Naive thymus-derived CD4-positive, alpha-beta T cell (primary cell): ENCODE measurements at places on chromosomes 5 and 9.

DNA sequence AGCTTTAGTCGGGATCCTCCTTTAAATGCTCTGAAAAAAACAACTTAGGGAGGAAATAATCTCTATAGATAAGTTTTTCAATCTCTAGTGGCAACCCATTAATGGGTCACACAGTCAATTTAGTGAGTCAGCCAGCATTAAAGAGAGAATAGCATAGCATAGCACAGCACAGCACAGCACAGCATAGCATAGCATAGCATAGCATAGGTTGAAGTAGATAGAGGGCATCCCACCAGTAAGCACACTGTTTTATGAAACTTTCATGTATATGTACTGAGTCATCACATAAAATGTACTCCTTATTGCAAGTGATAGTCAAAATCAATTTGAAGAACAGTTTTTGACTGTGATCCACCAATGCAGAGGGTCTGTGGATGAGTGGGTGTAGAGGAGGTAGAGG lies 522.9 kb downstream of the CCDC171 start:
- no peak for DNase-seq

DNA sequence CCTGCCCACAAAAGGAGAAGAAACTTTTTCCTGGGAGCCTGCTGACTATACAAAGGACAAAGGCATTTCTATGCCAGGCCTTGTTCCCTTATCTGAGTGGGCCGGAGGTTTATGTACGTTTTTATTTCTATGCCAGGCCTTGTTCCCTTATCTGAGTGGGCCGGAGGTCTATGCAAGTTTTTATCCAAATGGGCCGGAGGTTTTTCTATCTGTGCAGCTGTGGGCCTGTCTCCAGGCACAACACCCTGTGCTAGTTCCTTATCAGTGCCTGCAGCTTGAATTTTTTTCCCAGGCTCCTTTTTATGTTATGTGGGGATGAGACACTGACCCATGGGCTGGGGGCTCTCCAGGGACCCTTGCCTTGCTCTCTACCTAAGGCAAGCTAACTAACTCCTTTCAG lies 5.5 kb downstream of the SLC25A2 start:
- no peak for DNase-seq

DNA sequence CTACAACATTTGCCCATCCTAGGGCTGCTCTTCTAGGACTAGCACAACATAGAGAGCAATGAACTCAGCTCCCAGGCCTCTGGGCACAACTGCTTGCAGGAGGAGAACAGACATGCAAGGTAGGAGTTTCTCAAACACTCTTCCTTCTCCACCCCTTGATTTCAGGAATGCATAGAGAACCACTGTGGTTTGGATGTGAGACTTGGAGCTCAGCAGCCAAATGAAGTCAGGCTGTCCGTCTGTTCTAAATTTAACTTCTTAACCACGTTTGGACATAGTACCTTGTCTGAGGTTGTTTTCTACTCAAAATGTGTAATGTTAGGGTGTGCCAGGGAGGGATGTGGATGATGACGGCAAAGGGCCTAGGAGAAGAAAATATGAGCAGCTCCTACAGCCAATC lies 515.1 kb upstream of the TNC start:
- DNase-seq, result no peak

GRCh38 chr9:91144769-91145168 lies 216.9 kb downstream of the AUH start:
- DNase-seq, result no peak

GRCh38 chr5:111685969-111686368 lies 71.0 kb downstream of the NREP start:
- DNase-seq, result no peak

DNA sequence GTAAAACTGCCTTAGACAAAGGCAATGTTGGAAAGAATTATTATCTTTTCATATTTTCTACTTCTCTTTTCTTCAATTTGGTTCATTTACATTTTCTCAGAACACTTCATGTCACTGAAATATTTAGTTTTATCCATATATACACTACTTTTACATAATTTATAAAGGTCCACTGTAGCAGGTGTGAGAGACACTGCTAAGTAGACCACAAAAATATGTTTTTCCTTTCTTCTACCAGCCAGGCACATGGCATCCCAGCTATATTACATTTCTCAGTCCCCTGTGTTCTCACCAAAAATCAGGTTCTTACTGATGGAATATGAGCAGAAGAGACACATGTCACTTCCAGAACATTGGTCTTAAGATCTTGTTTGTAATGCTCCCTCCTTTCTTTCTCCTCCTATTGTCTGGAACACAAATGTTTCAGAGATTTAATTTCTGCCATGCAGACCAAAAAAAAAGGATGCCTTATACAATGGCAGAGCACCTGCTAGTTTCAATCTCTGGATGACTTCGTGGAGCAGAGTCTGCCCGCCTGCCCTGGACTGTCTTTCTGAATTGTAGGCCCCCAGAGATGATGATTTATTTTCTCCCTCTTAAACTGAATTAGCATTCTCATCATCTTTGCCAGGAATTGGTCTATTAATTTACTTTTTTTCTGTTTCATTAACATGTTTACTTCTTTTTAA lies 125.4 kb upstream of the ACOT12 start:
- no peak for DNase-seq

GRCh38 chr9:127133739-127134167 lies 11.3 kb upstream of the ANGPTL2 start:
- no peak for DNase-seq

GRCh38 chr9:6844267-6844666 lies 86.5 kb downstream of the KDM4C start:
- DNase-seq, result no peak

- no peak for DNase-seq
These were observed 29.7 kb upstream of the FAM169A start for GRCh38 chr5:74895906-74896305.

- no peak for DNase-seq
These were observed 987 bp downstream of the RAB24 start for GRCh38 chr5:177302354-177303110.

DNA sequence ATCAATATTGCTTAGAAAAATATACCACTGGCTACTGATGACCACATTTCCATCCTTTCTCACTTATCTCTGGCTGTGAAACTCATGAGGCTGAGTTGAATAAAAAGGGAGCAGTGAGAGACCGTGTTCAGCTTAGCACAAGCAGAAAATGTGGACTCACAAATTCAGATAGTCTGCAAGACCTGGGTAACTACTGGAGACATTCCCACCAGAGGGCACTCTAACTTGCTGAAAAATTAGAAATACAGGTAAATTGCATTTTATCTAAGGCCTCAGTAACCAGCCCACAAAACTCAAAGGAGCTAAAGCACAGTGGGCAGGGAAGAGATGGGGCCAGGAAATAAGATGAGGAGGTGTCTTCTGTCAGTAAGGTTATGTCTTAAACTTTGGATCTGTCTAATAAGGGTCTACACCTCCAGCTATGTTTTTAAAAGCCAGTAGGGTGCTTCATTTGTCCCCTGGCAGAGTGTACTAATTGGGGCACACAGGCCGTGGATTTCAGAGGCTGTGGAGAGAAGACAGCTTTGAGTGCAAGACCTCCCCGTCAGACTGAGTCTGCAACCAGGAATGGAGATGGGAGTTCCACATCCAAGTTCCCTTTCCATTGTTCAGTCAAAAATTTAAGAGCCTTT lies 8.7 kb upstream of the NDUFB6 start:
- DNase-seq, result peak; percentile 36

DNA sequence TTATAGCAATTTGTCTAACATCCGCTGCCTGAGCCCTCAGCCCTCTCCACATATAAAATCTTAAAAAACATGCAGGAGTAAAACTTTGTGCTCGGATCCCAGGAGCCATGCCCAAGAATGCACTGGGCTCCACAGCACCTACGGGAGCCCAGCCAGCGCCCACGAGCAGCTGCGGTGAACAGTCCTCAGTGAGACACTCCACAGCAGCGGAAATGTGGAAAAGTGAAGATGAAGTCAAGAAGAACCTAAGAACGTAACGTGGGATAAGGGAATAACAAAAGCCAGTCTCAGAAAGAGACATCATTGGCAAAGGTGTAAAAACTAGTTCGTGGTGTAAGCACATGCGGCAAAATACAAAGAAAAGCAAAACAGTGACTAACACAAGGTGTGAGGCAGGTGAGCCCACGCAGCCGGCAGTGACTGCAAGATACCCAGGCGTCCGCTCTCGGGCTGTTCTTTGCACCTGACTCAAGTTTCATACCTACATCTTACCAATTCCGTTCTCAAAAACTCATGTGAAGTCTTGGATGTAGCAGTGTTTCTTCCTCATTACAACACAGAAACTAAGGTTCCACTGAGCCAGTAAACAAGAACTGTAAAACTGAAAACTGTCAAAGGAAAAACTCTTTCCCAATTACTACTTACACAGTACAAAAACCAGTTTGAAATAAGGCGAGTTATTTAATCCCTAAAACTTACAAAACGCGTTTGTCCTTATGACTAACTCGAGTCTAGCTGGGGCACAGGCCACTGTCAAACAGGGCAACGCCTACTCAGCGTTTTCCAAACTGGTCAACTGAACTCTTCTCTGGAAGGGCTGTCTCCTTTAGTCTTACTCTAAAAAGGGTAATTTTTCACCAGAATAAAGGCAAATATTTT lies 1.7 kb downstream of the CAMSAP1 start:
- peak; percentile 36 for DNase-seq

- DNase-seq, result no peak
These were observed 451.8 kb downstream of the RAB3C start for GRCh38 chr5:59034498-59035186.

DNA sequence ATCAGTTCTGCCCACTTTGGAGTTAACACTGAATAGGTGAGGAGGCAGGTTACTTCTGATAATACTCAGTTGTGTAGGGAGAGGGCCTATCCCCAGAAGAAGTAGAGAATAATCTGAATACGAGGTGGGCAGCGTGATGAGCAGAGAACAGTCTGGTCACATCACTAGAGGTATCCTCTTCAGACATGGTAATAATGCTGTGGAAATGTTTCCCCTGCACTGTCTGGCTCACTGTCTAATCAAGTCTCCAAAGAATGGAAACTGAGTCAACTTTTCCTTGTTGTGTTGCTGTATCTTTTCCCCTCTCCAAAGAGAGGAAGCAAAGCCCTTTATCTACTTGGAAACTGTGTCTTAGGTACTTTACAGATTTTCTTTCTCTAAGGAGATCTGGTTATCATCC lies 110.9 kb upstream of the ANKRD55 start:
- DNase-seq, result no peak

GRCh38 chr5:6905883-6906282 lies 192.7 kb downstream of the TENT4A start:
- no peak for DNase-seq

DNA sequence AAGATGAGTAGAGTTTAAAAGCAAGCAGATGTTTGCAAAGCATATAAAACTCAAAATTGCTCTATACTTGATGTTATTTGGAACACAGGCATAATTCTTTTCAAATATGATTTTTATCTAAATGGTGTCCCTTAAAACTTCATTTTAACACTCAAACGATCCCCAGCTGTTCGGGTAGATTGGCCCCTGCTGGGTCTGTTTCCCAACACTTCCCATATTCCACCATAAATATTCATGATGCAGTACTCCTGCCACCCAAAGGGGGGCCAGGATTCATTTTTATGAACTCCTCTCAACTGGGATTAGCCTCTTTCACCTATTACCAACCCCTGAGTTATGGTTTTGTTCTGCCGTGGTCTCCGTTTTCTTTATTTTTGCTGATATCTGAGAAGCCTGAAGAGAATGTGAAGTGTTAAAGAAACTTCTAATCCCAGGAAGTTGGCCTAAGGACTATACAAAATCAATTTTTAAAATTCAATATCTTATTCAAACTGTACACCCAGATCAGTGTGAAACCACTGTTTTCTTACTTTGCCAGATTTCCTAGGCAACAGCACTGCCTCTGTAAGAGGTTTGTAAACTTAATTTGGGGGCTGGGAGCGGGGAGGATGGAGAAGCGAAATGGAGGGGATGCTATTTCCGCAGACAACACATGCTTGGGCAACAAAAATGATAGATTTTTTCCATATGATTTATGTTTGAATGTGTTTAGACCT lies 384.1 kb downstream of the DMRT2 start:
- no peak for DNase-seq

GRCh38 chr9:134867917-134868750 lies 12.5 kb upstream of the FCN2 start:
- DNase-seq, result no peak

- DNase-seq, result no peak
These were observed 294.2 kb downstream of the ICE1 start for GRCh38 chr5:5716665-5717064.

DNA sequence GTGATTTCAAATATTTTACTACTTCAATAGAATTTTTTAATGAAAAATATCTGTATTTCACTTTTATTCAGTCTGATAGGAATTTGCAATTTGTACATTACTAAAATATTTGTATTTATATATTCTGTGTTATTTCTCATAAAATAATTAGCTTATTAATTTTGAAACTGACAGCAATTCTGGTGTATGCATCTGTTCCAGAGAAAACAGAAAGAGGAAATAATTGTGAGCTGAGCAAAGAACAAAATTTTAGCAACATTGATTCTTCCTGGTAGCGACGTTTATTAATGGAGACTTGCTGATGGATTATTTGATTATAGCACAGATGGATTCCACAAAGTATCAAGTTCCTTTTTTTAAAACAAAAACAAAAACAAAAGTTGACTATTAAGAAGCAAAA lies 61.0 kb downstream of the ST8SIA4 start:
- DNase-seq, result no peak

DNA sequence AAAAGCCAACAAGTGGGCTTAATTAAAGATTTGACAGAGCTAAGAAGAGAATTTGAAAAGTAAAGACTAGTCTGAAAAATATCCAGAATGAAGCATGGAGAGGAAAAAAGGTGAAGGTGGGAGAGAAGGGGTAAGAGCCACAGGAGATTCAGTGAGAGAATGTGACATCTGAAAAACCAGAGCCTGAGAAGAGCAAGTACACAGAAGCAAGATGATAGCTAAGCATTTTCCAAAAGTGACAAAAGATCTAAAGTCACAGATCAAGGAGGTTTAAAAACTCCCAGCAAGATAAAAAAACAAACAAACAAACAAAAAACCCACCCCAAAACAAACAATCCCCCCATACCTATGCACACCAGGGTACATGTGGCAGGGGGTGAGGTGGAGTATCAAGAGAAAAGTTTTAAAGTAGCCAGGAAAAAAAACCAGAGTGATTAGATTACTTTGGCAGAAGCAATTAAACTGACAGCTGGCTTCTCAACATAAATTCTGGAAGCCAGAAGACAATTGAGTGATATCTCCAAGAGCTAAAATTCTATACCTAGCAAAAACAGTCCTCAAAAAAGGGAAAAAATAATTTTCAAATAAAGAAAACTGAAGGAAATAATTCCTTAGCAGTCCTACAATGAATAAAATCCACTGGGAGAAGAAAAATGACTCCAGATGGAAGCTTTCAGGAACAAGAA lies 111.4 kb downstream of the RAPGEF6 start:
- DNase-seq, result no peak

- DNase-seq, result no peak
These were observed 290.5 kb downstream of the ANXA1 start for GRCh38 chr9:73441890-73442818.

- no peak for DNase-seq
These were observed 64.1 kb downstream of the BARX1 start for GRCh38 chr9:93891050-93891449.
